ENCODE measurements at places on chromosomes 2 and 18. TPM values are rescaled to one million over a fixed set of nuclear protein-coding genes. Genes with fewer than 3 reads are reported as not detected.

TRIM54 gene
- 0.61 TPM for total RNA-seq

ERMN gene
- not detected for total RNA-seq

POLE4 gene
- 152 TPM for total RNA-seq

INHBB gene
- total RNA-seq = 18.7 TPM

CNTNAP5 gene
- total RNA-seq = not detected

HOXD12 gene
- not detected for total RNA-seq

ANKRD29 gene
- total RNA-seq = 9.7 TPM

MAL gene
- total RNA-seq = not detected

SERPINB3 gene
- 0.12 TPM for total RNA-seq

SLC30A3 gene
- 3.8 TPM for total RNA-seq

GKN2 gene
- 2.4 TPM for total RNA-seq

MRPL30 gene
- total RNA-seq = 31.7 TPM

FBXO48 gene
- 0.52 TPM for total RNA-seq

MPP4 gene
- 0.06 TPM for total RNA-seq

FAM110C gene
- 0.09 TPM for total RNA-seq

DSG1 gene
- not detected for total RNA-seq

IL1F10 gene
- not detected for total RNA-seq

DAW1 gene
- 2.6 TPM for total RNA-seq

LRATD1 gene
- total RNA-seq = 0.02 TPM

UGT1A8 gene
- total RNA-seq = not detected

TANC1 gene
- total RNA-seq = 8.9 TPM

ZC3H8 gene
- total RNA-seq = 15.1 TPM

KIF1A gene
- 0.81 TPM for total RNA-seq

CCDC102B gene
- total RNA-seq = 0.58 TPM

TDRD15 gene
- total RNA-seq = not detected

LAMA3 gene
- total RNA-seq = 44.8 TPM

KCNF1 gene
- 21.8 TPM for total RNA-seq

STEAP3 gene
- 39.7 TPM for total RNA-seq

PSMD14 gene
- 104 TPM for total RNA-seq

MC5R gene
- not detected for total RNA-seq

SRD5A2 gene
- 0.01 TPM for total RNA-seq

MRO gene
- total RNA-seq = 0.05 TPM

ASXL2 gene
- total RNA-seq = 14.4 TPM

KYNU gene
- 361 TPM for total RNA-seq

ZCCHC2 gene
- total RNA-seq = 7.9 TPM

RND3 gene
- total RNA-seq = 52.9 TPM

AFF3 gene
- 0.06 TPM for total RNA-seq

EFHD1 gene
- 1.9 TPM for total RNA-seq

EFR3B gene
- 14.7 TPM for total RNA-seq

RBKS gene
- total RNA-seq = 7.4 TPM

LYPD1 gene
- 21.5 TPM for total RNA-seq

GCG gene
- total RNA-seq = not detected

ELMOD3 gene
- total RNA-seq = 12.7 TPM

GAL3ST2 gene
- 0.34 TPM for total RNA-seq

GPR155 gene
- total RNA-seq = 0.35 TPM

CD28 gene
- total RNA-seq = not detected

LOXHD1 gene
- total RNA-seq = not detected

ZNF521 gene
- not detected for total RNA-seq

REG3A gene
- total RNA-seq = not detected

EPB41L3 gene
- 0.31 TPM for total RNA-seq

TMEM163 gene
- total RNA-seq = 0.11 TPM

SKOR2 gene
- total RNA-seq = not detected

KCNS3 gene
- 1.5 TPM for total RNA-seq

REV1 gene
- total RNA-seq = 8.8 TPM

FBXO36 gene
- total RNA-seq = 1.4 TPM

SERPINB4 gene
- 0.14 TPM for total RNA-seq

FER1L5 gene
- total RNA-seq = not detected

All from A549 treated with CORT108297 at 1 μM for 4 hours (cell line).